ENCODE measurements at places on chromosomes 12 and 14.

- no peak for DNase-seq
Measured at GRCh38 chr14:54169254-54169924, 212.8 kb upstream of the BMP4 start.

DNA sequence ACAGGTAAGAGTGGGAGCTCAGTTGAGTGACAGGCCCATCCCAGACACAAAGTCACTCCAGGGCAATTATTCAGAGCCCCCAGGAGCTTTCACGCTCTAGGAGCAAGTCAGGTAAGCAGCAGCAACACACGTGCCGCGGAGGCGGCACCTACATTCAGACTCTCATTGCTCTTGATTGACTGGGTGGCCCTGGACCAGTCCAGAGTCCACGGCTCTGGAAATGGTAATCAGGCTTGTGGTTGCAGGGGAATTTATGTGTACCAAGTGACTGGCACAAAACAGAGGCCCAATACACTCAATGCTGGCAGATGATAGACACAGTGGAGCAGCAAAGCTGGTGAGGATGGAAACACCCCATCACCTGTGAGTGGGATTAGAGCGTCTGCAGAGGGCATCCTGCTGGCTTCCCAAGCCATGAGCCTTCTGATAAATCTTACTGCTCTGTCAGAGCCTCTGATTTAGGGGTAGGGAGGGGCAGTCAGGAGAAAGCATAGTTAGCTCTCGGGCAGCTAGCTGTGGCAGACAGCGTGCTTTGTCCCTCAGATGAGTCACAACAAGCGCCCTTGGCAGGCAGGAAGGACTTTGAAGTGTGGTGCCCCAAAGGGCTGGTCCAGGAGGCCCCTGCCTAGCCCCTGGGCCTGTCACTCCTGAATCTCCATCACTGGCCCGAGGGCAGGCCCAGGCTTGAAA, 344.7 kb downstream of the CACNA1C start:
- DNase-seq: no peak

DNA sequence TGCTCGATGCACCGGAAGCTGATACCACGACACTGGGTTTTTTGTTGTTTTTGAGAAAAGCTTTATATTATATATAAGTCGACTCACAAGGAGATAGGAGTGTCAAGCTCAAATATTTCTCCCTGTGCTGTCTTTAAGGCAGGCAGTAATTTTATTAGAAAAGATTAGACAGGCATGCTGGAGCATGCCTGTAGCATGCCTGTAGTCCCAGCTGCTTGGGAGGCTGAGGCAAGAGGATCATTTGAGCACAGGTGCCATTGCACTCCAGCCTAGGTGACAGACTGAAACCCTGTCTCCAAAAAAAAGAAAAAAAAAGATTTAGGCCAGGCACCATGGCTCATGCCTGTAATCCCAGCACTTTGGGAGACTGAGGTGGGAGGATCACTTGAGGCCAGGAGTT, 51.8 kb downstream of the GNS start:
- no peak for DNase-seq

- no peak for DNase-seq
Measured at GRCh38 chr12:99450036-99450630, 197.4 kb upstream of the GARIN6 start.

- DNase-seq: peak; percentile 55
Measured at GRCh38 chr14:102096569-102097188, 9.8 kb upstream of the HSP90AA1 start.

GRCh38 chr14:103695296-103696069, 19.8 kb downstream of the XRCC3 start:
- no peak for DNase-seq

GRCh38 chr14:103530390-103530789, 1.4 kb downstream of the TRMT61A start:
- DNase-seq: no peak

GRCh38 chr12:129696926-129697325, 206.9 kb downstream of the TMEM132D start:
- DNase-seq: no peak

GRCh38 chr12:103791350-103791920, 49.6 kb downstream of the NT5DC3 start:
- DNase-seq: no peak

GRCh38 chr14:71731096-71731495, 201.1 kb upstream of the RGS6 start:
- no peak for DNase-seq

DNA sequence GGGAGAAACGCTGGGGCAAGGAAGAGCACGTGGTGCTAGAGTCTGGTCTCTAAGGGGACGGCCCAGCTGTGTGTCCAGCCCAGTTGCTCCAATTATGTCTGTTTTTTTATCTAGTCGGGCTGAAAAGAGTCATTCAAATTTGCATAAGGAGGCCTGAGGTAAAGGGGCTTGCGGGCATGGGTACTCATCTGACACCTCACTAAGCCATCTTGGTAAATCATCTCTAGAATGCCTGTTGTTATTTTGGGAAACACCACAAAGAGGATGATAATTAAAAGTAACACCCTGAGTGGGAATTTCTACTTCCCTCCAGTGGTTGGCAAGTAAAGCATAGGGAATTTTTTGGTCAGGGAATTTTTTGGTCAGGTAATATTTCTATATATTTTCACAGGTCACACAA, 196.1 kb upstream of the ALG10B start:
- no peak for DNase-seq

DNA sequence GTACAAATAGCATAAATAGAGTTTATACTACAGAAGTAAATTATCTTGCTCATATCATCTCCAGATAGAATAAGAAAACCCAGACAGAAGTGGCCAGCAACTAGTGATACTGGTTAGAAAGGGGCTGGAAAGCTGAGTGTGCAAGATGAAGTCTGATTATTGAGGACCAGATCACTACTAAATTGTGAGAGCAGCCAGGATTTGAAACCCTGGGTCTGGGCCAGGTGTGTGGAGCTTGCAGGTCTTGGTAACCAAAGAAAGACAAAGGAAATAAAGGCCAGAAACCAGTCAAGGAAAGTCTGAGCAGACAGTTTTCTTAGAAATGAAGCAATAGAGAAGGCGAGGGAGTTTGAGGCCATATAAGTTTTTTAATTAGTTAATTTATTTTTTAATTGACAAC, 611.8 kb downstream of the ETNK1 start:
- DNase-seq: no peak

GRCh38 chr12:45409966-45410365, 194.1 kb downstream of the ANO6 start:
- peak; percentile 40 for DNase-seq

- DNase-seq: no peak
Measured at GRCh38 chr12:129145381-129145780, 292.1 kb downstream of the GLT1D1 start.

GRCh38 chr12:84912198-84913128, at the start of gene SLC6A15:
SLC6A15 (minus strand) TSS chr12:84912799; CDS start chr12:84892120, 20,679 bp downstream.
- peak; percentile 69 for DNase-seq

GRCh38 chr12:110317911-110318310, 36.9 kb downstream of the ATP2A2 start:
- no peak for DNase-seq

GRCh38 chr12:121561009-121561395, 19.8 kb downstream of the KDM2B start:
- no peak for DNase-seq

- DNase-seq: peak; percentile 64
Measured at GRCh38 chr14:87013583-87013982, 979.4 kb downstream of the GALC start.

- DNase-seq: no peak
Measured at GRCh38 chr12:16269946-16270345, 7.5 kb downstream of the SLC15A5 start.

GRCh38 chr12:22318108-22318737, 16.3 kb downstream of the ST8SIA1 start:
- DNase-seq: no peak
